ENCODE measurements at places on chromosomes 5 and 9. TPM values are rescaled to one million over a fixed set of nuclear protein-coding genes. Genes with fewer than 3 reads are reported as not detected.

GRCh38 chr9:127676638-127677037 lies 30.1 kb upstream of the CFAP157 start:
- no peaks in the 10 kb centered on the region for H3K27me3 ChIP-seq
- H3K27ac ChIP-seq: no peak overlapping the region
- DNase-seq: no peak
- H3K4me1 ChIP-seq: no peaks in the 10 kb centered on the region
- no peak overlapping the region for H3K4me3 ChIP-seq
- no peaks in the 10 kb centered on the region for H3K36me3 ChIP-seq

GRCh38 chr5:152083231-152083630 lies 158.6 kb upstream of the GLRA1 start:
- no peaks in the 10 kb centered on the region for H3K4me1 ChIP-seq
- no peaks in the 10 kb centered on the region for H3K27me3 ChIP-seq
- H3K36me3 ChIP-seq: no peaks in the 10 kb centered on the region
- H3K27ac ChIP-seq: no peak overlapping the region
- no peak for DNase-seq

DNA sequence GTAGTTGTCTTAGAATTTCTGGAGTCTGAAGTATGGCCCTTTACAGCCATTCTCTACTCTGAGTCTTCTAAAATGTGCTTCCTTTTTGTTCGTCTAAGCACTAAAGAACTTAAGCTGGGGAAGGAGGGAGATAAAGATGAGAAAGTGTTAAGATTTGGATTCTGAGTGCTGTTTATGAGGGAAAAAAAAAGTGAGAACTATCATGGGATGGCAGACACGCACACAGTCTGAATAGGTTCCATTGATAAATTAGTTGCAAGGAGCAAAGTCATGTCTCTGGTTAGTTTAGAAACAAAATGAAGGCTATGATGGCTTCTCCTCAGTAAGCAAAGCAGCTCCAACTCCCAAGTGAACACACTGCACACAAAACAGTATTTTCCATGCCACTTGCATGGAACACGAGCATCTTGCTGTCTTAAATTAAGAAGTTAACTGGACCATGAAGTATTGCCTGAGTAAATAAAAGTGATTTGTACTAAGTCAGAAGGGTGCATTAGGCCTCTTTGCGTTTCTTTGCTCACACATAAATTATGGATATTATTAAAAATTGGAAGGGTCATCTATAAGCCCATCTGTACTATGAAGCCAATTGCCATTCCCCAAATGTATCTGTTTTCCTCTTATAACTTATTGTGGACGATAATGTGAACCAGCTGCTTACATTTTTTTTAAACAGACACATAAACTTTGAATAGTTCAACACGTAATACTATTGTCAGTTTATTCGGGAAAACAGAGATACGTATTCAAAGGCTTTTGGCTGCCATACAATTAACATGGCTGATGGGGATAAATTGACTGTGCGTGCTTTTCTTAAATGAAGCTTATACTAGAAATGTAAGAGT lies 199.3 kb downstream of the SGCD start:
- no peak overlapping the region for H3K27ac ChIP-seq
- H3K27me3 ChIP-seq: no peaks in the 10 kb centered on the region
- no peaks in the 10 kb centered on the region for H3K4me1 ChIP-seq
- H3K4me3 ChIP-seq: no peak overlapping the region
- no peaks in the 10 kb centered on the region for H3K36me3 ChIP-seq
- DNase-seq: no peak

- no peaks in the 10 kb centered on the region for H3K4me1 ChIP-seq
- DNase-seq: no peak
- H3K4me3 ChIP-seq: no peak overlapping the region
- no peaks in the 10 kb centered on the region for H3K27me3 ChIP-seq
- H3K36me3 ChIP-seq: peaks cover 38% of the 10 kb centered on the region
These were observed 45.6 kb downstream of the NNT start for GRCh38 chr5:43648499-43649124.

DNA sequence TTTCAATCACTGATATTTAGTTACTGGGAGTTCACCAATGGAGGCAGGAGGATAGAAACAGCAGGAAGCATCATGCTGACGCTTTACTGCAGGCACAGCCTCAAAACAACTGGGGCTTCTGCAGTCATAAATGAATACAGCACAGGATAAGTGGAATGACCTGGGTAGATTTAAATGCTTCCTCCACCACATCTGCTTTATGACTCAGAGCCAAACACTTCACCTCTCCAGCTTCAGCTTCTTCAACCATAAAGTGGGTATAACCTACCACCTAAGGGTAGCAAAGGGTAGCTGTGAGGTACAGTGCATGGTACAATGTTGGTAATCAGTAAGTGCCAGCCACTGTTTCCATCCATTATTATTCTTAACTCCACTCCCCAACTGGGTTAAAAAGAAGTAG lies 28.4 kb downstream of the RASEF start:
- DNase-seq: no peak
- no peaks in the 10 kb centered on the region for H3K27me3 ChIP-seq
- no peaks in the 10 kb centered on the region for H3K4me1 ChIP-seq
- no peak overlapping the region for H3K4me3 ChIP-seq

Gene SERF1A
- total RNA-seq: 6.7 TPM

Gene CDC20B
- 0.53 TPM for total RNA-seq

Gene GAPT
- not detected for total RNA-seq

Gene C9orf153
- total RNA-seq: not detected

Gene GPRIN1
- 3.4 TPM for total RNA-seq

DNA sequence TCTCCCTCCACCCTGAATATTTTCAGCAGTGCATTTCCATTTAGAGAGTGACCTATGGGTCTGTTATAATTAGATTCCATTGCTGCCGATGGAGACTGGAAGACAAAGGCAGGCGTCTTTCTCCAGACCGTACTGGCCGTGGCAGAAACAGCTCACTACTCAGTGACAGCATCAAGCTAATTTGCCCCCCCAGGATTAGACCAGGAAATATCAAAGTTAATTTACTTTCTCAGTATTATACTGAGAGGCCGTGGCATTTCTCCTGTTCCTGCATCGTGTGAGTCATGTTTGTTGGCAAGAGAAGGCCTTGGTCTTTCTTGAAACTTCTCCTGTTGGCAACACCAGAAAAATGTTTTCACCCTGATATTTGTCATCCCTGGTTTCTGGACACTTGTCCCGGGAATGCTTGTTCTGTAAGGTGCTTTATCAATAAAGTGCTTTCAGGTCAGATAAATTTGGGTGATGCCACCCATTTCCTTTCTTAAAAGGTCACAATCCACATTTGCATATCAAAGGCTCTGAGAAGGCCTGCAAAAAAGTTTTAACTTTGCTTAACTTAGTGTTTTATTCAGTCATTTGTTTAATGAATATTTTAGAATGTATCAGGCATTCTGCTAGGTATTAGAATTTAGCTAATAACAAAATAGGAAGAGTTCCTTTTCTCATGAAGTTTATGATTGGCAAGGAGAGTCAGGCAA lies 28.4 kb downstream of the SV2C start:
- H3K36me3 ChIP-seq: no peaks in the 10 kb centered on the region
- H3K27me3 ChIP-seq: peaks cover 35% of the 10 kb centered on the region

DNA sequence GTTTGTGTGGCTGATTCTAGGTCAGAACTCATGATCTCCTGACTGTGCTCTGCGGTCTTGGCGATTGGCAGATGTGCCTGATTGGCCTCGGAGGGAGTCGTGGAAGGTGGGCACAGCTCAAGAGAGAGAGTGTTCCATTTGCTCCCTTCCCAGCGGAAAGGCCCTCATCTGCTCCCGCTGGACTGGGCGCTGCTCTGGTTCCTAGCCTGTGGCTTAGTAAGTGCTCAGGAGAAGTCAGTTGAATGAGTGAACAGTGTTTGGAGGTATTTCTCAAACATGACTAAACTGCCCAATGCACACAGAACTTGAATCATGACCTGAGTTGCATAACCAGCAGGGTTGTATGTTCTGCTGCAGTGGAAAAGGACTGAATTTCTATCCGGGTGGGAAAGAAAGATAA lies 120.2 kb upstream of the PITX1 start:
- H3K27ac ChIP-seq: no peak overlapping the region
- no peaks in the 10 kb centered on the region for H3K4me1 ChIP-seq
- no peak overlapping the region for H3K4me3 ChIP-seq
- H3K27me3 ChIP-seq: peaks cover 3% of the 10 kb centered on the region
- H3K36me3 ChIP-seq: no peaks in the 10 kb centered on the region
- no peak for DNase-seq

DNA sequence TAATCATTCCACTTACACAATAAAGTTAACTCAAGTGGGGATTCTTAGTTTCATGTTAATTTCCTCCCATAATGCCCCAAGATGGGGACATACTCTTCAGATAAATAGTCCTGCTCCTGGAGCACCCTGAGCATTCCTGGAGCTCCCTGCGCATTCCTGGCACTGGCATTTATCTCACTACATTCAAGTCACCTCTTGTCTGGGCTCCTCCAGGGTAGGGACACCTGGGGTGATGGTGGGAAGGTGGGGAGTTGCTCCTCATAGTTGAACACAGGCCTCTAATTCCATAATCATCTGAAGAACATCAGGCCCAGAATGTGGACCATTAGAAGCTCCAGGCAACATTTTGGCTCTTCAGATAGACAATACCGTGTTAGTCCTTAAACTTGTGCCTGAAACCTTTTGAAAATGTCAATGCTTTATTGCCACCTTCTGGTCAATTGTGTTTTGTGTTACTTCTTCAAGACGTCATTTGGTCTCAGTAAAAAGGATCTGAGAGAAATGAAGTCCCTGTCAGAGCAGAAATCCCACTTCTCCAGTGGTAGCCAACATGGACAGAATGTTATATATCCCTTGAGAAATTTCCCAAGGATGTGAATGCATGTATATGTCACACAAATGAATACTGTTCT lies 14.2 kb upstream of the AGGF1 start:
- H3K27me3 ChIP-seq: peaks cover 24% of the 10 kb centered on the region
- peaks cover 22% of the 10 kb centered on the region for H3K4me1 ChIP-seq
- no peak overlapping the region for H3K4me3 ChIP-seq

Gene PDCD1LG2
- total RNA-seq: 3.2 TPM

GRCh38 chr5:33299621-33300208 lies 141.1 kb upstream of the TARS1 start:
- no peaks in the 10 kb centered on the region for H3K36me3 ChIP-seq
- no peak overlapping the region for H3K4me3 ChIP-seq
- H3K4me1 ChIP-seq: no peaks in the 10 kb centered on the region
- DNase-seq: no peak
- peaks cover 2% of the 10 kb centered on the region for H3K27me3 ChIP-seq

DNA sequence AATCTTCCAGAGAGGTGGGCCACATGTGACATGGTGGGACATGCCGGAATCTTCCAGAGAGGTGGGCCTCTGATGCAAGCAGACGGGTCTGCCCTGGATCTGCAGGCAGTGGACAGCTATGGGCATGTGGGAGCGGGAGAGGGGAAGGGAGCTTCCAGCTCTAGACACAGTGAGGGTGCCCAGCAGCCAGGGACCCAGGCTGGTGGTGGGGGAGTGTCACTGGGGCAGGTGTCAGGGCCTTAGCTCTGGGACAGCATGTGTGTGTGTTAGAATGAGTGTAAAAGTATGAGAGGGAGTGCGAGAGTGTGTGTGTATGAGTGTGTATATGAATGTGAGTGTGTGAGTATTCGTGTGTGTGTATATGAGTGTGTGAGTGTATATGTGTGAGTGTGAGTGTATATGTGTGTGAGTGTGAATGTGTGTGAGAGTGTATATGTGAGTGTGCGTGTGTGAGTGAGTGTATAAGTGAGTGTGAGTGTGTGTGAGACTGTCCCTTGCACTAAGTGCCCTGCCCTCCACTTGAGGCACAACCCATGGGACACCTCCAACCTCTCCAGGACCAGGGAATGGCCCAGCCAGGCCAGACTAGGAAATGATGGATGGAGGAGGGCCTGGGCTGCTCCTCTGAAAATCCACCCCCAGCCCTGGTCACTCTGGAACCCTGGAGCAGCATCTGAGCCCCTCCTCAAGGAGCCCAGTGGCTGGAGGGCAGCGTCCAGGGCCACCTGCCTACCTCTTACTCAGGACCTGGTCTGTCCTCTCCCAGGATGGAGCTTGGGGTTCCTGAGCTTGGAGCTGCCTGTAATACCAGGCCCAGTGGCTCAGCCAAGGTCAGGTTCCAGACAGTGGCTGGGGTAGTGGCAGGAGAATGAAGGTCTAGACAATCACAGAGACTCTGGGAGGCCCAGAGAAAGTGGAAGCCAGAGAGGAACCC lies 122.2 kb downstream of the C9orf50 start:
- H3K27ac ChIP-seq: no peak overlapping the region
- no peaks in the 10 kb centered on the region for H3K27me3 ChIP-seq
- no peak overlapping the region for H3K4me3 ChIP-seq
- peaks cover 41% of the 10 kb centered on the region for H3K4me1 ChIP-seq

DNA sequence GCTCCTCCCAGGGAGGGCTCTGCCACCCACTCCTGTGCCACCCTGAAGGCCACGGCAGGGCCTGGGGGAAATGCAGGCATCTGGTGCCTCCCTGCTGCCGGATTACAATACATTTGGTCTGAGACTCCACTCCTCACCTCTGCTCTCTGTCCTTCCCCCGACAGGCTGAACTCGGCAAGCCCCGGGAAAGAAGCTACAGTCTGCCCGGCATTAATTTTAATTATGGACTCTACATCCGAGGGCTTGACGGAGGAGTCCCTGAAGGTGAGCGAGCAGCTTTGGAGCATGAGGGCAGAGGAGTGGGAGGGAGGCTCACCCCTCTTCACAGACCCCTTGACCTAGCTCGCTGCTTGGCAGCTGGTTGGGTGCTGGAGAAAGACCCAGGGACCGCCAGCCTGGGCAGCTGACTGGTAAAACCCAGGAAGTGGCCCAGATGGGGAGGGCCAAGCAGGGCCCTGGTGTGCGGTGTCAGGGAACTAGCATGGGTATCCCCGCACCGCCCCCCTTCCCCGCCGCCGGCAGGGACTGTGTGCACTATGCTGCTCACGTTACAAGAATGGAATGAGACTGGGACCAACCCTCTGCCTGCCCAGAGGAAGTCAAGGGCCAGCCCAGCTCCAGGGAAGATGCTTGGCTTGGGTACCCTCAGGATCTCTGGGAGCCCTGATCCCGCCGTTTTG lies 83.7 kb upstream of the BARHL1 start:
- H3K4me3 ChIP-seq: no peak overlapping the region
- H3K27ac ChIP-seq: no peak overlapping the region
- H3K36me3 ChIP-seq: no peaks in the 10 kb centered on the region

Gene MCTP1
- not detected for total RNA-seq

DNA sequence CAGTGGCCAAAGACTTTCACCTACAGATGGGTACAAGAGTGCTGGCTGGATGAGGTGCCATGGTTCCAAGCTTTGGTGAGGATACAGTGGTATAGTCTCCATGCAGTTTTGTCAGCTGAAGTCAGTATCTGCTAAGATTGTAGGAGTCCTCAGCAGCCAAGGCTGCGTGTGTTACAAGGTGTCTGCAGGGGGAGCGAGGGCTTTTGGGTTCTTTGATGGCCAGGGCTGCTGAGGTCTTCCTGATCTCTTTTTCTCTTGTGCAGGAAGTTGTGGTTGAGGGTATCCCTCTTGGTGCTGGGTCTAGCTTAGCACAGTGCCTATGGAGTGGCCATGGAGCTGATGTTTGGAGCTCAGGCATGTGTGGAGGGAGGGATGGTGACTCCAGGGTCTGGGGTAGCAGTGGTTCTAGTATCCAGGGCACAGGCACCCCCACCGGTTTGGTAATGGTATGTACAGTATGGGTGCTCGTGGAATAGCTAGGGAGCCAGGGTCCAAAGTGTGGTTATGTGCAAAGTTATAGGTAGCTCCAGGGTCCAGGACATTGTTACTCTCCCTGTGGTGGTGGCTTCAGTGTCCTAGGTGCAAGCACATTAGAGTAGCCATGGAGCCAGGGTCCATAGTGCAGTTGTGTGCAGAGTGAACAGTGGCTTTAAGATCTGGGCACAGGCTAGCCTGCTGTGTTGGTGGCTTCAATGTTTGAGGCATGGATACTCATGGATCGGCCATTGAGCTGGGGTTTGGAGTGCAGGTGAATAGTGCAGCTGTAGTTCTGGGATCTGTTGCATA lies 36.7 kb downstream of the CNTLN start:
- H3K4me1 ChIP-seq: no peaks in the 10 kb centered on the region
- H3K36me3 ChIP-seq: no peaks in the 10 kb centered on the region
- H3K27ac ChIP-seq: no peak overlapping the region
- no peak for DNase-seq
- no peak overlapping the region for H3K4me3 ChIP-seq
